ENCODE measurements at places on chromosomes 7 and 10. TPM values are rescaled to one million over a fixed set of nuclear protein-coding genes. Genes with fewer than 3 reads are reported as not detected.

DNA sequence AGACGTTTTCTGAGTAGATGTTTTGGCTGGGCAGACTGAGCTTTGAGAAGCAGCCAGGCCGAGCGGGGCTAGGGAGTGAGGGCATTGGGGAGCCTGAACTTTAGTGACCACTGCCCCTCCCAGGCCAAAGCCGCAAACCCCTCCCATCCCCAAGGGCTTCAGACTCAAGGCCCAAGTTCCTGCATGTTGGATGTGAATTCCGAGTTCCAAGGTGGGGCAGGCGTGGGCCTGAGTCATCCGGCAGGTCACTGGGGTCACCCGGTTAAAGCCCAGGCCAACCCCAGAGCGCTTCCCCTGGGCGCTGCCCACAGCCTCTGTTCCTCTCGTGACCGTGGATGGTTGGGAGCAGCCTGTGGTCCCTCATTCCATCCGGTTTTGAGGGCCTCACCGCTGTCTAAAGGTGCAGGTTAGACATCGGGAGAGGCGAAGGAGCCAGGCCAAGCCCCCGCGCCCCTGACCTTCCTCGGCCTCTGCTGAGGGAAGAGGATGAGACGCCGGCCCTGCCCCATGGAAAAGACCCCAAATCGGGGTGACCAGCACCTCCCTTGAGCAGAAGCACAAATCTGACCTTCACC is 6.9 kb upstream of the PDGFA start:
- DNase-seq, result no peak

- no peak for DNase-seq
Measured at GRCh38 chr7:55172161-55172560, 153.3 kb downstream of the EGFR start.

GRCh38 chr10:127265288-127265687 is 68.9 kb upstream of the INSYN2A start:
- no peak for DNase-seq

Gene GOLGA7B
- 0.02 TPM for total RNA-seq

Gene RGS10
- total RNA-seq, result 39.1 TPM

All from NCI-H460 (cell line).